ENCODE measurements at places on chromosomes 4 and X.

DNA sequence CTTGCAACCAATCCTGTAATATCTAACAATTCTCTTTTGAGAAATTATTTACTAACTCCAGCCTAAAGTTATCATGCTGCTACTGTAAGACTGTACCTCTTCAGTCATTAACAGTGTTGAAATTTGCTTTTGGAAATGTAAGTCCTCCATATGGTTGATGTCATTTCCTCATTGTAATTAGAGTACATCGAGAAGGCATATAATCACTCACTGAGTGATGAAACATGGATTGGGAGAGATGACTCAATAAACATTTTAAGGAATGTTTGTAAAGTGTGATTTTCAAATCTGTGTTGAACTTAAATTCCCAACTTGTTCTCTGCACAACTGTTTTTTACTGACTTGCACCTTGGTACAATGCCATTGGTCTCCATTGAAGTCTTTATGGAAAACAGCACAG lies 61.2 kb downstream of the HMGB2 start:
- DNase-seq: no peak

DNA sequence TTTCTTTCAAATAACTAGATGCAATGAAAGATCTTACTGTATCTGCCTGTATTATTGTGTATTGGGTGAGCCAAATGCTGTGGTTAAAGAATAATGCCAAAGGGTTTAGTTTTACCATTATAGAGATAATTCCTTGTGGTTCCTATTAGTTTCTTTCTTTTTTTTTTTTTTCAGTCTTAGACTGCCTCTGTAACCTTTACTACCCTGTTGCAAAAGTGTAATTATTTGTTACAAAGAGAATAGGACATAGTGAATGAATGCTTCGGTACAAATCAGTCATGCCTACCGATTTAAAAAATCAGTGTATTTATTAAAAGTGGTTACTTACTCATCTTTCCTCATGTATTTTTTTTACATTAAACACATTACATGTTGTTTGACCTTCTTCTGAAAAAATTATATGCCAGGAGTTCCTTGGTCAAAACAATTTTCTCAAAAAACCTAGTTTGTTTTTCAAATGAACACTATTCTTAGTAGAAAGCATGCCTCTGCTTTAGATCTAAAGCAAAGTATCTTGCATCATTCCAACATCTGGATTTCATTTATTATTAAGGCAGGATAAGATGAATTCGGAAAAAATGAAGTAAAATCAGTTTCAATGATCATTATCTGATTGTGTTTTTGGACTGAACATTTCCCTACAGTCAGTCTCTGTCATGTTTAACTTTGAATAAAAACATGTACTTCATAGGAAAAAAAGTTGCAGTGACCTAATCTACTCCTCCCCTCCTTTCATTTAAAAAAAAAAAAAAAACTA lies 21.2 kb upstream of the SYNPO2 start:
- DNase-seq: no peak

DNA sequence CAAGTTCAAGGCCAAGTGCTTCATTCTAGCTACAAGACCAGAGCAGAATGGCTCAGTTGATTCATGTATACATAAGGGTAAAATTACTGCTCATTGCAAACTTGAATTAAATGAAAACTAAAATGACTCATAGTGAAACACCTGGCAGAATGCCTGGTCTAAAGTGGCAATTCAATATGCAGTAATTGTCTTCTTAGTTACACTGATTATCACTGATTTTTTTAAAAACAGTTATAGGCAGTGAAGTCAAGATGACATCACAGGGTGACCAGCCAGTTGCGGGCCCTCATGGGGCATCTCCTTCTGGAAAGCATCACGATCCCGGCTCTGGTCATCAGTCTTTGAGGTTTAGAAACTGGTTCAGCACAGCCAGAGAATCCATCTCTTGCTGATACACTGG lies 154.2 kb downstream of the RAB28 start:
- DNase-seq: no peak

DNA sequence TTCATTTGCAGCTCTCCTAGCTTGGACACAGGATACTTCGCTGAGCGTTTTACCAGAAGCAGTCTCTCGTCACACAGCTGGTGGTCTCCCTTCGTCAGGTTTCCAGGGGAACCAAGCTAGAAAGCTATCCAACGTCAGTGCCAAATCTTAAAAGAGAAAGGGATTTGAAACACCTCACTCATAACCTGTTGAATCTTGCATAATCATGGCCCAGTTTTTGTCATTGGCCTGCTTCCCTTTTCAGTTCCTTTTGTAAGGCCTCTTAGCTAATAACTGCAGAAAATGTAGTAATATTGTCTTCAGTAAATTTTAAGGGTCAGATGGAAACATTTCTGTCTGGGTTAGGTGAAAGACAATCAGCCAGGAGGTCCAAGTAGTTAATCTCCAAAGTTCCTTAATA lies 22.0 kb downstream of the RAB39B start:
- no peak for DNase-seq

DNA sequence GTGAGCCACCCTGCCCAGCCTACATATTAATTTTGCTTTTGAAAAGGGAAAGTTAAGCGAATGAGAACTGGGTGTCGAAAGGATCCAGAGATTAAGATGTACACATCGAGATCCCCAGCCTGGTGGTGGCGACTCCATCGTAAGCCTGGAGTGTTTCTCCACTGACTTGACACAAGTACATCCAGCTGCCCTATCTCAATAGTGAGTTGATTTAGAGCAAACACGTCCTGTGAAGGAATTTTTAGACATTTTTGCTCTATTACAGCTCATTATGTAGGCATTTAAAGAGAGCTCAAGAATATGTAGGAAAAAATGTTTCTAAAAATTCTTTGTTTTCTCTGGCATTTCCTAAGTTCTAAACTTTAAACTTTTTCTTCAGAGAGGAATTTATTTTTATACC lies 11.7 kb upstream of the CLDN34 start:
- DNase-seq: no peak

DNA sequence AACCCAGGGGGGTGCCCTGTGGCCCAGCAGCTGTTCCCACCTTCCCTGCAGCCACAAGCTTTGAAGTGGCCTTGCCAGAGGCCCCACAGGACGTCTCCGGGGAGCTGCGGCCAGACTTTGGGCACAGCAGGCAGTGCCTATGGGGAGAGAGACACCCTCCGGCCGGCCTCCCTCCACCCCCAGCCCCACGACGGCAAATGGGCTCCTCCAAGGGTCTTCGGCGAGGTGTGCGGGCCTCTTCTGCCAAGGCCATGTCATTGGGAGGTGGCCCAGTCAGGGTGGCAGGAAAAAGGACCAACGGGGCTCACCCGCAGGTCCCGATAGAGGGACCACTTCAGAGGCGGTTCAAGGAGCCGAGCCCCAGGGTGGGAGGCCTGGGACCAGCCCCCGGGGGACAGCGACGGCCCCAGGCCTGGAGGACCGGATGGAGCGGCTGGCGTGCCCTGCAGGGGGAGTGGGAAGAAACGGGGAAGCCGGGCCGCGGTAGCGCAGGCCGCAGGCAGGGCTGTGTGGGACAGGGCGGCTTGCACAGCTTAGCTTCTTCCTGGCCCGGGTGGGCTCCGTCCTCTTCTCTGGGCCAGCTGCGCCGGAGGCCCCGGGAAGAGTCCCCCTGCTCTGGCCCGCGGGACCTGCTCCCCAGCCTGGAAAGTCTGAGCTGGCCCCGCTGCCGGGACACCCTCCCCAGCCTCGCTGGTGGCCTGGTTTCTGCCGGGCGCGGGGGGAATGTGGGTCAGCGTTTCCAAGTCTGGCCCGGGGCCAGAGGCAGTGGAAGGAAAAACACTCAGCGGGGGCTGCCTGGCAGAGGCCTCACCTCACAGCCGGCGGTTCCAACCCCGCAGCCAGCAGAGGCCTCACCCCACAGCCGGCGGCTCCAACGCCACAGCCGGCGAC lies 21.9 kb upstream of the SPON2 start:
- no peak for DNase-seq

DNA sequence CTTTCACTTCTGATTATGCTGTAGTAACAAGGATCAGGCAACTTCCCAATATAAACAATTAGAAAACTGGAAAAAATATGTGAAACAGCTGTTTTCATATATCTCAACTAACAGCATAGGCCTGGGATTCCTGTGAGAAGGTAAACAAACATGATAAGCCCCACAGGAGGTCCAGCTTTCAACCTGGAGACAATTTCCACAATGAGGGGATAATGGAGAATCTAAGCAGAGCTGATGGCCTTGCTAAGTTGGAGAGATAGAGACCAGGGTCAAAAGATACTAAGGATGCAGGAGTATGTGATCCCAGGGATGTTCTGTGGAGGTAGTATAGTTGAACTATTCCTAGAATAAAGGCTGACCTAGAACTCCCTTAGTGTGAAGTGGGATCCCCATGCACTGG lies 452.3 kb upstream of the ACTRT1 start:
- DNase-seq: no peak

DNA sequence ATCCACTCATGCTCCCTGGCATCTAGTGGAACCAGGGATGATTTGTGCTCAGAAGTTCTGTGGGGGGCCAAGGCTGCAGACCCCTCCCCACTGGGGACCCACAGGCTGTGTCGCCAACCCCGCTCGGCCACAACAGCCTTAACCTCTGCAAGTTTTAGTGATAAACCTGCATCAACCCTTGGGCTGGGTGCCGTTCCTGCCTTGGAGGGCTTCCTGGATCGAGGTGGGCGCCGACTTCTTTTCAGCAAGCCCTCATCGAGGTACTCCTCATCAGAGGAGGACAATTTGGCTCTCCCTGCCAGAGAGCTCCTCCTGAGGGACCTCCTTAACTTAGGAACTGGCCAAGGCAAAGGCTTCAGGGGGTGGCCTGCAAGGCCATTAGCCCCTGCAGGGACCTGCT lies 1.9 kb downstream of the SOWAHB start:
- DNase-seq: no peak

GRCh38 chr4:136687118-136687517 lies 845.2 kb downstream of the PCDH18 start:
- DNase-seq: no peak

DNA sequence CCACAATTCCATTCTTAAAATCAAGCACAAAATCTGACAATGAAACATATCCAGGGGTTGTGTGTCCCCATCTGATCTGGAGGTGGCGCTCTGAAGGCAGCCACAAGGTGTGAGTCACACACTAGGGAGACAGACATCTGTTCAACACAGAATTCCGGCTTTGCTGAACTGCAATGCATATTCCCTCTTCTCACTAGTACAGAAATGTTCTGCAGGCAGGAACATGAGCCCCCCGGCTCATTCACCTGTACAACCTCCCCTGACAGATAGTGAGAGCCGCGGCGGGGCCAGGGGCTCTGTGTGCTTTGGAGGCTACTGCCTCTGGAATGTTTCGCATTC lies 41.9 kb downstream of the WDR1 start:
- no peak for DNase-seq

- no peak for DNase-seq
Measured at GRCh38 chr4:173845580-173845979, 315.6 kb upstream of the HAND2 start.

- DNase-seq: no peak
Measured at GRCh38 chr4:24519649-24520048, 64.7 kb downstream of the DHX15 start.

DNA sequence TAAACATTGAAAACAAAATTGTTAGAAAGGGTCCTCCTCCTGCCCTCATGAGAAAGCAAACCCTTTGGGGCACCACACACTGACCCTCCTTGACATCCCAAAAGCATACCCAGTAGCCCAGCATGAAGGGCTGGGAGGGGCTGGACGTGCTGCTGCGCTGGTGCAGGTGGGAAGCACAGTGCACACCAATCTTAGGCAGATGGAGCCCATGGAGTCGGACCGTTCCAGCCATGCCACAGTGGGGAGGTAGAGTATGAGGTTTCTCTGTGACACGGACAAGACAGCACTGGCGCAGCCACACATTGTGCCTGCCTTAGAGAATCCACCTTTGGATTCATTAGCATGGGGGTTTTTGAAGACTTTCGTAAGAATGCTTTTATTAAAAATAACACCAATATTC lies 544.2 kb upstream of the FRG1 start:
- DNase-seq: no peak

- no peak for DNase-seq
Measured at GRCh38 chrX:140503714-140504351, 1.0 kb downstream of the SOX3 start.

DNA sequence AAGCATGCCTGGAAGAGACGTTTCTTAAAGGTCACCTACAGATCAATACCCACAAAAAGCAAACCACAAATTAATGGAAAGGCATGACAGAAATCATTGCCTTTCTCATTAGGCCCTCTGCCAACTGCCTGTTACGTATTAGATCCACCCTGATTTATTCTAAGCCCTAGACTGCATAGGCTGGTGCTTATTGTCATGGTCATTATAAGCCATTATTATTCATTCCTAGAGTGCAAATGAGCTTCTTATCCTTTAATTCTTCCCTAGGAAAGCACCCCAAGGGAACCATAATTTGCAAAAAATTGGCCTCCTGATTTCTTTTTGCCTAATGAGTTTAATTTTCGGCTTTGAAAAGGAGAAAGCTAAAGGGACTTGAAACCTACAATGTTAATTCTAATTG lies 184.2 kb upstream of the GPRIN3 start:
- DNase-seq: no peak

DNA sequence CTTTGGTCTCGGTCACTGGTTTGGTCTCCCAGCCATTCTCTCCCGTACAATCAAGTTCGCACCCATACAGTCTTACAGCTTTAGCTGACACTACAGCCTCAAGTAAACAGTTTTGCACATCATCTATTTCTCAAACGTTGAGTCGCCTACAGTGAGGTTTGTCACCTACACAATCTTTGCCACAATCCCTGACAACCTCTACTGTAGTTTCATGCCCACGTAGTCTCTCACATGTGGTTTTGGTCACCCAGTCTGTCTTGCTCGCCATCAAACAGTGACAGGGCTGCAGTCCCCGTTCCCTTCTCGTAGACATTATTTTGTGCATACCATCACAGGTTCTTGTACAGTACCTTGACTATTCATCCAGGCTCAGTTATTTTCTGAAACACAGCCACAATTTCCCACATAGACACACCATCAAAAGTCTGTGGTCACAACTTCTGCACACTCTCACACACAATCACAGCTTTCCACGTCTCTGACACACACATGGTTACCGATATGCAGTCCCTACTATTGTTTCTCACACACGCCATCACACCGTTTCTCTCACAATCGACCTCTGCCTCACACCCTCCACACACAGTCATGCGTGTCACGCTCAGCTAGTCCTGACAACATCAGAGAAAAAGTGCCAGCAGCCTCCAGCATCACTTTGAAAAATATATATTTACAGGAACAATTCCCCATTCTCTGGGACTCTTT lies 5.3 kb upstream of the CFP start:
- DNase-seq: no peak

GRCh38 chr4:41067369-41067768 lies 147.0 kb downstream of the APBB2 start:
- DNase-seq: no peak

- DNase-seq: no peak
Measured at GRCh38 chrX:8405631-8406030, 59.0 kb upstream of the VCX3B start.

- DNase-seq: no peak
Measured at GRCh38 chr4:95272036-95272435, 276.7 kb downstream of the UNC5C start.

DNA sequence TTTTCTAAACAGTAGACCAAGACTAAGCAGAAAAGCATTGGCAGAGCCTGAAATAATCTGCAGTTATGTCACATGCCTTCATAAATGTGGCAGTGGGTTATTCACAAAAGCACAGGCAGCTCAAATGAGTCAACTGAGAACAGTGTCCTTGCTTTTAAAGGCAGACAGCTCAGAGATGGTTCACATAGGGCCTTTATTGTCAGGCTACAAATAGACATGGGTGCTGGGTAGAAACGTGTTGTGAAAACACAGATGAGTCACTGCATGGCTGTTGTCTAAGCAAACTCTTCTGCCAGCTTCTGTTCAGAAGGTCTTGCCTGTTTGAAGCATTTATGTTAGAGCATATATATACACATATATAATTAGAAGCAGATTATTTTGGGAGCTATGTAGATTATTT lies 118.0 kb downstream of the SLC4A4 start:
- DNase-seq: no peak
